ENCODE measurements at places on chromosomes 11 and 22.

DNA sequence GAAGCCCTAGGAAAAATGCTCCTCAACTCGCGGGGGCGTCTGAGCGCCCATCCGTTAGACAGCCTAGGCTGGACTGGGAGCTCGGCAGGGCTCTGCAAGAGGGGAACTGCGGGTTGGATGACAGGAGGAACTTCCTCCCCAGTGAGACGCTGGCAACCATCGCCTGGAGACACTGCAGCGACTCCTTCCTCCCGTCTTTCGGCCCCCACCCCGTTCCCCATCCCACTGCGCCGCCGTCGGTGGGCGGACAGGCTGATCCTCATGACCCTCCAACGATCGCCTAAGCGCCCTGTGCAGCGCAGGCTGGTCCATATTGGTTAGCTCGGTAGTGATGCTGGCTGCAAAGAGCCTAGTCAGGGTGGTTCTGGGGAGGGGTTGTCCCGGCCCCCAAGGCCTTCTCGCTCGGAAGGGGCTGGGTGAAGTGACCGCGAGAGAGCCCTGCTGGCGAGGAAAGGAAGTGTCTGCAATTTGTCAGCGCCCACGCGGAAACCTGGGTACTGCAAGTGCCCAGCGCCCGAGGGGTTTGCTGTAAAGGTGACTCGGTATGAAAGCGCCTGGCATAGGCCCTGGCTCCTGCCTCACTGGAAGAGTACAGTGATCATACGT, 638 bp downstream of the NRGN start:
- DNase-seq, result peak; percentile 29

DNA sequence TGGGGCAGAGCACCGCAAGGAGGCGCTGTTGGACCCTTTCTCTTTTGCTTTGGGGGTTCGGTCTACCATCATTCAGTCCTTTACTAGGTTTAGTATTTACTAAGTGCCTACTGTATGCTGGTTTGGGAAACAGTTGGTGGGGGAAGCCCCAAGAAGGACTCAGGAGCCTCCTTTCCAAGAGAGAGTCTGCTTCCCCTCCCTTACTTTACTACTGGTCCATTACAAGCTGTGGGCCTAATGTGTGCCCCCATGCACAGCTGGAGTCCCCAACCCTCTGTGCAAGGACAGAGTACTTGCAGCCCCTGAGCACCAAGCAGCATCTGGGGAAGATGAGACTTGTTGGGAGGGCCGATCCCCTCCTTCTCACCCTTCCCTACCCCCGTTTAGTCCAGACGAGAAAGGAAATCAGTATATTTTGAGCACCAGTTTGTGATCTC, 876 bp upstream of the UBE2L6 start:
- DNase-seq, result peak; percentile 88

DNA sequence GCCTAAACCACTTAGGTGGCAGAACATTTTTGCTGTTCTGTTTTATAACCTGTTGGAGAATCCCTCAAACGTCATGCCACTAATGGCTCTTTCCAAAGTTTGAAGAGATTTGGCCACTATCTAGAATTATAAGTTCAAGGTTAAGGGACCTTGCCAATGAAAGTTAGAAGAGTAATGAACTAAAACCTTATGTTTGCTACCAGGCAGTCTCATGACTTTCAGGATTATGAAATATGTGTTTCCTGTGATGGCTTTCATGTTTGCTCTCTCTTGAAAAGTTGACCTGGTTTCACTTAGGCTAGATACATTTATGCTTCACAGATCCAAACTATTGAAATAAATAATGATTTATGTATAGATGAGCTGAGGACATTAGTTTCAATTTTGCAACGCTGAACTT, 340.0 kb downstream of the LRRC4C start:
- peak; percentile 4 for DNase-seq

GRCh38 chr22:44521326-44522074, 23.5 kb upstream of the RTL6 start:
- no peak for DNase-seq

- no peak for DNase-seq
These were observed 9.2 kb upstream of the NARS2 start for GRCh38 chr11:78583889-78584288.

DNA sequence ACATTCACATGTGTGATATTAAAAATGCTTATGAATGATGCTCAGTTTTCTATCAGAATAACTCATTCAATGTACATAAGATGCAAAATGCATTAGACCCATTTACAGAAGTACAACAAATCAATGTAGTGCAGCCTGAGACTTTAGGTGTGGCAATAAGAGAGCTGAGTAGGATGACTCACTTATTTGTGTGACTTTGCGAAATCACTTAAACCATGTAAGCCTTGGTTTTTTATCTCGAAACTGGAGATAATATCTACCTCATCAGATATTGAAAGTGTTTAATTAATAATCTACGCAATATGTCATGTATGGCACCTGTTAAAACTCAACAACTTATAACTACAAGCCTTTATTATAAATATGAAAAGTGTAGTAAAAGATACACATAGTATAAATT, 105.7 kb upstream of the LUZP2 start:
- DNase-seq, result no peak

GRCh38 chr22:21032868-21033688, 717 bp upstream of the SLC7A4 start:
- no peak for DNase-seq

GRCh38 chr11:12215181-12215593, 104.8 kb downstream of the MICAL2 start:
- no peak for DNase-seq

DNA sequence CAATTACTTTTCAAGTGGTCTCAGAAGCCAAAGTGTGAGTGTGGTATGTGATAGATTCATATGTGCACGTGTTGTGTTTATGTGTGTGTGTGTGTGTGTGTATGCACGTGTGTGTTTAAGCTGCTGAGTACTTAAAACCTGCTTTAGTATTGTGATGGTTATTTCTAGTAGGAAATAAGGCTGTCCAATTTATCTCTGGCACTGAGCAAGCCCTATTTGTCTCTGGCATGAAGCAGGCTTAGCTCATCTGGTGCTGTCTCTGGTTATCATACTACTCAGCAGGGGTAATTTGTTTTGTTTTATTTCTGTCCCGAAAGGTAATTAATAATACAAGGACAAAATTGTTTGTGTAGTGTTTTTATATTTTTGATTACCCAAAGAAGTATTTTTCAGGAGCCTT, 333.7 kb downstream of the FAT3 start:
- no peak for DNase-seq
